Stimulated activated CD4-positive, alpha-beta T cell treated with anti-CD3 and anti-CD28 coated beads, TNF-alpha, amount 100 ng/mL, for 24 hours (primary cell): ENCODE measurements at places on chromosomes 11 and 22.

- peak; percentile 3 for DNase-seq
Measured at GRCh38 chr22:32985899-32986765, 72.0 kb downstream of the SYN3 start.

- DNase-seq, result no peak
Measured at GRCh38 chr22:43627485-43628213, 184.5 kb downstream of the EFCAB6 start.

GRCh38 chr11:68652683-68653156, 31.6 kb upstream of the GAL start:
- DNase-seq, result no peak

DNA sequence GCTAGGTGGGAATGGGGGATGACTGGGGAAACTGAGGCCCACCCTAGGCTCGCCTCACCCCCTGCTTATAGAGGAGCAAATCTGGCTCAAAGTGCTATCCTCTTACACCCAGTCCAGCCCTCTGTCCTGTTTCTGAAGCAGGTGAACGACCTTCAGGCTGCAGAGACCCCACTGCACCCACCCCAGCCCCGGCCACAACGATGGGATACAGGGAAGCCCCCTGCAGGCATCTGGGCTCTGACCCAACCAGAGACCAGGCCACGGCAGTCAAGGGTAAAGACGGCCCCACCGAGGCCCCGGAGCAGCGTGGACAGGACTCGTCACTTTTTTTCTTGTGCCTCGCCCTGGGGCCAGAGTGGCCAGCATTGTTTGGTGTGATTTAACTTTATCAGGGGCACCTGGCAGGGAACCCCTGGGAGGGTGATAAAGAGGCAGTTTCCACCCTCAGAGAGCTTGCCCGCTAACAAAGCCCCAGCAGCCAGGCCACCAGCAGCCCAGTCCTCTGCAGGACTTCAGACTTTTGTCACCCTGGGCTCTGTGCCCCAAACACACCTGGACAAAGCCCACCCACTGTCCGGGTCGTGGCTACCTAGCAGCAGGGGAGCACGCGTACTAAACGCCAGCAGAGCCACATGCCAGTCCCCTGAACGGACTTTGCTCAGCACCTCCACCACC, 612.6 kb downstream of the TBC1D22A start:
- DNase-seq, result no peak

DNA sequence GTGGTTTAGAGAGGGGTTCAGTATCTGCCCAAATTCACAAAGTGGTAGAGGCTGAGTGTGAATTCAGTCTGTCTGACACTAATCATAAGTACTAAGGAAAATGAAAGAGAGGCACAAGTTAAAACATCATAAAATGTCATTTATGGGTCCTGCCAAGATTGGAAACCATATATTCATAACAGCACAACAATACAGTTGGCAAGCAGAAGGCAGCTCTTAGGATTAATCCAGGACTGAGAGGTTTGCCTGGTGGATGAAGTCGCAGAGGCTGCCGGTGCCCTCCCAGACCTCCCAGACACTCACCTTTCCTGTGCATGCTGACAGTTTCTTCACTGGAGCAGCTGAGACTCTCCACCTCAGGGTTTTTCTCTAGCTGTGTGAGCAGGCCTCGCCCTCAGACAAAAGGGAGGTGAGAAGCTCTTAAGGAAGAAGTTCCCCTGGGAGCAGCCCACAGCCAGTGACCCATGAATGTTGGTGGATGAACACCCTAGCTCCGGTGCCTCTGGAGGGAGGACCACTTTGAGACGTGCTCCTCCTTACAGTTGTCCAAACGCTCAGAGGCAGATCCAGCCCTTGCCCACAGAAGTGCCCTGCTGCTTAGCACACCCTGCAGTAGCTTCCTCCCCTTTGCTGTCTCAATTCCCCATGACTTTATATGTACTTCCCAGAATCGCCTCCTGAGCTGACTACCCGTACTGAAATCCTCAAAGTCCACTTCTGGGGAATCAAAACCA, 43.7 kb downstream of the MAML2 start:
- DNase-seq, result no peak

- no peak for DNase-seq
Measured at GRCh38 chr11:129932381-129933067, 37.1 kb upstream of the NFRKB start.

DNA sequence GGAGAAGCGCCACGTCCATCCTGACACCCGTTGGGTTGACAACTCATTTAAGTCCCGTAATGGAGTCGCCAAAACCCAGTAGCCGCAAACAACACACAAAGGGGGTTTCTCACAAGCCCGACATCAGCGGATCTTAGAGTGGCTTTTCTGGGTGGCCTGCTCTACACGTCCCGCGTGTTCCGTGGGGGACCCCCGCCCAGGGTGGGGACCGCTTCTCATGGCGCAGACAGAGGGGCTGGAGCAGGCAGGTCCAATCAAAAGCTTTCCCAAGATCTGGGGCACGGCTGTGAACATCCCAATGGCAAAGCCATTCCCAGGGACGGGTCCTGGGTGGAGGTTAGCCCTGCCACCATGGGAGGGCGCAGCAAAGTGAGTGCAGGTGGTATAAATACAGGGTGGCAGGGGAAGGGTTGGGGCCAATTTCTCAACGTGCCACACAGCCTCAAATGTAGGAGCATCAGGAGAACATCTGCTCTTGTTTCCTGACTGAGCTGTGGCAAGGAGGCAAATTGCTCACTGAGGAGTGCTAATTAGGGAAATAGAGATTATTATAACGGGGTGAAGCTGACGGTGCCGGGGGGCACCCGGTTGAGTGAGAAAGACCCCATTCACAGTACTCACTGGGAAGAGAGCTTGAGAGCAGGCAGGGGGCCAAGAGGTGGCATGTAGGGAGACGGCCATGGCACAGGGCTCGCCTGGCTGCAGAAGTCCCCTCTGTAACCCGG, 1447.2 kb downstream of the TBC1D22A start:
- no peak for DNase-seq

GRCh38 chr11:123526918-123527317, 96.8 kb downstream of the GRAMD1B start:
- no peak for DNase-seq

GRCh38 chr11:58742140-58742539, 10.4 kb upstream of the GLYAT start:
- DNase-seq, result no peak

DNA sequence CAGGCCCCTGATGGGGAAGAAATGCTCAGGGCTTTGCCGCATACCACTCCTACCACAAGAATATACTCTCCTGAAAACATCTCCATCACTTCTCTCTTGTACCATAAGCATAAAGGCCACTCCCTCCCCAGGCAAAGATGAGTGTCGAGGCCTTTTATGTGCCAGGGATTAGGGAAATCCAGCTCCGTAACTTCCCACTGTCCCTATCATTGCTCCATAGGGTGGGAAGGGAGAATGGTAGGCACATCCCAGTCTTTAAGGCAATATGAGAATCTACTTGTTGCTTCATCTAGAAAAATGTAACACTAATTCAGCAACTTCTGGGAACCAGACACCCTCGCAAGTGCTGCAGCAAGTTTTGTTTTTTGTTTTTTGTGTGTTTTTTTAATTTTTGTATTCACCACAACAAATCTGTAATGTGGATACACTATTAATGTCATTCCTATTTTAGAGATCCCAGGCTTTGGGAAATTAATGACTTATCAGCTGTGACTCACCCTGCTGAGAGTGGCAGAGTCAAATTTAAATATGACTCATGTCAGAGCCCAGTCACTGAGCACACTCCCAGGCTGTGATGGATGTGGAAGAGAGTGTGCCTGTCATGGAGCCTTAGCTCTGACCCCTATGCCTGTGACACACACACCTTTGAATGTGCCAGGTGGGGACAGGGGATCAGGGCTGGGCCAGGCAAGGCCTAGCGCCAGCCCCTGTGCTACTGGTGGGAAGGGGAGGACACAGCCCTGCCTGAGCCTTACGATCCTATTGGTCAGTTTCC, 23.4 kb downstream of the PANX1 start:
- no peak for DNase-seq

GRCh38 chr11:116691771-116692177, 81.0 kb downstream of the BUD13 start:
- DNase-seq, result peak; percentile 38

GRCh38 chr11:94457118-94458029, 36.3 kb downstream of the MRE11 start:
- DNase-seq, result no peak

DNA sequence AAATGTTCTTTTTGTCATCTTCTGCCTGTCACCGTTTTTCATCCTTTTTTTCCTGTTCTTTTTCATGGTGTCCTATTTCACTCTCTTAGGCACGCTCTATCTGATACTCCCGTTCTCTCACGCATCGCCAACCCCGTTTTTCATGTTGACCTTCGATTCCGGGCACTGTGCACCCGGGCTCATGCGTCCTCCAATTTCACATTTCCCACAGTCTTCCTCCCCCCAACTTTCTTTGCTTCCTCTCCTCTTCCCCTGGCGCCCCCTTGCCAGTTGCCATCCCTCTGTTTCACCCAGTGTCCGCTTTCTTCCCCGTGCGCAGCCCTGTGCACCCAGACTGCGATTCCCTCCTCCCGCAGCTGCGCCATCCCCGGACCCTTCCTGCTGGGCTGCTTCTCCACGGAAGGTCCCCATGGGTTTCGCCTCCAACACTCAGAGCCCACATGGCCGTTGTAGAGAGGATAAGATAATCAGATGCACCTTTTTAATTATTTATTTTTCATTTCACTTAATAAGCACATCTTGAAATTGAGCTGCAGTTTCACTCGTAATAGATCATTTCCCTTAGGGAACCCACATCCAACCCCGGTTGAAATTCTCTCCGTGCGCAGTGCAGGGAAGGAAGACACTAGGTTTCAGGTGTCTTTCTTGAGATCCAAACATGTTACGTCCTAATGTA, 791.1 kb downstream of the NTM start:
- no peak for DNase-seq

- DNase-seq, result no peak
Measured at GRCh38 chr11:62556108-62556874, 9.7 kb upstream of the AHNAK start.

DNA sequence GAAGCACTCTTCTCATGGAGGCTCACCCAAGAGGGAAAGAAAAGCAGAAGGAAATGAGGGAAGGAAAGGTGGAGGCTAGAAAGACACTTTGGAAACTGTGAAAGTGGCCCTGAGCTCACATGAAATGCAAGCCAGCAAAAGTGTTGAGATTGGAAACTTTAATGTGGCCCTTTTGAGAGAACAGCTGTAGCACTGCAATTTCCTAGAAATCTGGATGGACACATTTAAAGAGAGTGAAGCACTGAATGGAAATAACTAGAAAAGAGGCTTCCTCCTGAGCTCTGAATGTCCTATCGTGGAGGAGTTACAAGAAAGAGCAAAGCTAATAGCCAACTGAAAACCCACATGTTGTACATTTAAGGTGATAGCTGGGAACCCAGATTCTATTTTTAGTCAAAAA, 56.0 kb downstream of the LIF start:
- DNase-seq, result no peak

DNA sequence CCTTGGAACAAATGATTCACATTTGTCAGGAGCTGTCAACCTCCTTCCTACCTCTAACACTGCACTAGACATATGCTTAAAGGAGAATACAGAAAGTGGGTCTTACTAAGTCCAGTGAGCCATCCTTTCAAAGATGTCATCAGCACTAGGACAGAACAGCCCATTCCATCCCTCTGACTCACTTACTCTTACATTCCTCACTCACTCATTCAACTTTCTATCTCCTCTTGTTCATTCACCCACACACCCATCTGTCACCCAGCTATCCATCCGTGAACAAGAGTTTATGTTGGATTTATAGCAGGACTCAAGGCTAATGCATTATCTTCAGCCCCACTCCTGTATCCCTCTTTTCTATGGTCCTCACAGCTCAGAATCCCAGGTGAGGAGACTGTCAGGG, 9.1 kb downstream of the INSC start:
- DNase-seq, result no peak

DNA sequence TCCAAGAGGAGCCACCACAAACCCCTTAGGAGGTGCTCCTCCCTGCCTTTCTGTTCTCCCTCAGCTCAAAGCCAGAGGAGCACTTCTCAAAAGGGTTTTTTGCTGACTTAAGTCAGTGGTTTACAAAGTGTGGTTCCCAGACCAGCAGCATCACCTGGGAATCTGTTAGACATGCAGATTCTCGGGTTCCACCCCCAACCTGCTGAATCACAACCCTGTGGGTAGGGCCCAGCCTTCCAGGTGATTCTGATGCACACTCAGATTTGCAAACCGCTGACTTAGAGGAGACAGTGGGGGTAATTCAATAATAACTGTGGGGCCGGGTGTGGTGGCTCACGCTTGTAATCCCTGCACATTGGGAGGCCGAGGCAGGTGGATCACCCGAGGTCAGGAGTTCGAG, 22.8 kb downstream of the CREB3L1 start:
- no peak for DNase-seq

DNA sequence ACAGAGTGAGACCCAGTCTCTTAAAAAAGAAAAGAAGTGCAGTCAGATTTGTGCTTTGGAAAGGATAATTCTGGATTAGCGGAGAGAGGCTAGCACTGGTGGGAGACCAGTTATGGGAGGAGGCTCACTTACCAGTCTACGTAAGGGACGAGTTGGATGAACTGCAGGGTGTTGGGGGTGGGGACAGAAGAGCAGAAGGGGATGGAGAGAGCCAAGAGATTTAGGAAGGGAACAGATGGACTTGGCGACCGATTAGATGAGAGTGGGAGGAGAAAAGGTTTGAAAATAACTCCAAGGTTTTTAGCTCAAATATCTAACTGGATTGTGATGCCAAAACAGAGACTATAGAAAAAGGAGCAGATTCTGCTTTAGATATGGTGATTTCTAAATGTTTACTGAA, 81.4 kb downstream of the SFI1 start:
- no peak for DNase-seq

DNA sequence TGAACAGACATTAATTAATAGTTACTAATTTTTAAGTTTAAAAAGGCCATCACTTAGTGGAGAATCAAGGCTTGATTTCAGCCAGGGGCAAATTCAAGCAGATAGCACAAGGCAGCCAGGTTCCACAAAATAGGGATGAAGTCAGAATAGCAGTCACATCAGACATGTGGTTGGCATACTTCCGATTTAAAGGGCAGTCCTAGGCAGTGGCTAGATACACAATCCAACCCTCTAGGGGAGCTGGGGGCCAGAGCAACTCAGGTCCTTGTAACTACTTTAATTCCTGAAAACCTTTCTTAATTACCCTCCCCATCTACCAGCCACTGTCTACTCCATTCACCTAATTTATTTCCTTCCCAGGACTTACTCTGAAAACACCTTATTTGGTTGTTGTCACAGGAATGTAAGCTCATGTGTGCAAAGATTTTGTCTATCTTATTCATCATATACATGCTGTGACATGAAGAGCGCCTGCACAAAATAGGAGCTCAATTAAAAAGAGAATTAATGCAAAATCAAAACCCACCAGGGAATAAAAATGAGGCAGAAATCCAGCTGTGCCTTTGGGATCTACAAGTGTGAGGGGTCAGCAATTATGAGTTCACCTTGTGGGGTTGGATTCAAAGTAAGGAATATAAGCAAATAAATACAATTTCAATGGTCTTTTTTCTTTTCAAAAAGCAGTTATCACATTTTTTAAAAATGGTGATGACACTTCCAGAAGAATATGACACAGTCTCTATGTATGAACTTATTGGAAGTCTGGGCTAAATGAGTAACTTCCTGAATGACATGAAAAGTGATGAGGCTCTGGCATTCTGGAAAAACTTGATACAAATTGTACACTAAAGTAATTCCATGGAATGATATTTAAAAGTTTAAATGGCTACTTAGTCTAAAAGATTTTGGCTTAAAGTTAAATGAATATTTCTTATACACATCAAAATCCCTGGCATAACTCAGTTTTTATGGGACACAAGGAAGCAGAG, 53.8 kb downstream of the COPB1 start:
- no peak for DNase-seq
